ENCODE measurements at places on chromosomes 3 and 15.
A peak's percentile ranks its signal among the peaks of the same experiment; 100 is the strongest.

DNA sequence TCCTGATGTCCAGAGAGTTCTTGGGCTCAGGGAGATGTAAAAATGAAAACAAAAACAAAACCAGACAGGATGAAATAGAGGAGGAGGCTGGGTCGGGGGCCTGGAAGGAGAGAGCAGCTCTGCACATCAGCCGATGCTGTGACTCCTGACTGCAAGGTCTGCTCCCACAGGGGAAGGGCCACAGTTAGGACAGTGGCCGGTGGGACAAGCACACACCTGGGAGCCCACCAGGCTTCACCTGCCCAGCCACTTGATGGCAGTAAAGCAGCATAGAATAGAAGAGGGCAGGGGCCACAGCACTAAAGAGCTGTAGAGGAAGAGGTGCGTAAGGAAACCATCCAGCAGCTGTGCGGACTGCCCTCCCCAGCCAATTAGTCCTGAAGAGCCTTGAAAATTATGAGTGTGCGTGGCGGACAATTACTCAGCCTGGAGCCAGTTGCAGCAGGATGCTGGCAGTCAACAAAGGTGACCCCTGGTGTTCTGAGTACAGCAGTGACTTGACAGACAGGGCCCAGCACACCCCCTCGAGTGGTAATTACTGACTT lies 29.8 kb downstream of the ALS2CL start:
- DNase-seq = no peak

- no peak for DNase-seq
Measured at GRCh38 chr3:107432013-107432515, 54.8 kb downstream of the CCDC54 start.

- DNase-seq = peak; percentile 36
Measured at GRCh38 chr3:170467007-170467406, 48.3 kb downstream of the CLDN11 start.

GRCh38 chr15:100931143-100931890 lies 12.2 kb downstream of the LRRK1 start:
- DNase-seq = no peak

DNA sequence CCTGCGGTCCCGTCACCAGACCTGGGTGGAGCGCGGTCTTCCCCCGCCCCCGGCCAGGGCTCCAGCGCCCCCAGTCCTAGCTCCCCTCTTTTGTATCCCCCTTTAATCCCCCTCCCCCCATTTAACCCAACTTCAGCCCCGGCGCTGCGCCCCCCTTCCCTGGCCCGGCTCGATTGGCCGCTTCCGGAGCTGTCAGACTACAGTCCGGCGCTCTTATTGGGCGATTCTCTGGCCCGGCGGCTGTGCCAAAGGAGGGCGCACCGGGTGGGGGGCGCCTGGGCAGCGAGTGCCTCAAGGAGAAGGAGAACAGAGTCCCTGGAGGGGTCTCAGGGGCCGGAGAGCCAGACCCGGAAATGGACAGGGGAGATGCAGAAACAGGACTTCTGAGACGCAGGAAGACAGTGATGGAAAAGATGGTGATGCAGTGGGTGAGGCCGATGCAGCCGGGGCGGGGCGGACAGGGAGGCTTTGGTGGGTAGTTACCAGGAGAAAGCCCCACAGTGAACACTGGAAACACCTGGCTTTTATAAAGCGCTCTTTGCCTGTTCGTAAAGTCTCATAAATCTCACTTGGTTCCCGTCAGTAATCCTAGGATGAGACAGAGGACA lies 1.2 kb upstream of the ADCY5 start:
- DNase-seq = peak; percentile 42

DNA sequence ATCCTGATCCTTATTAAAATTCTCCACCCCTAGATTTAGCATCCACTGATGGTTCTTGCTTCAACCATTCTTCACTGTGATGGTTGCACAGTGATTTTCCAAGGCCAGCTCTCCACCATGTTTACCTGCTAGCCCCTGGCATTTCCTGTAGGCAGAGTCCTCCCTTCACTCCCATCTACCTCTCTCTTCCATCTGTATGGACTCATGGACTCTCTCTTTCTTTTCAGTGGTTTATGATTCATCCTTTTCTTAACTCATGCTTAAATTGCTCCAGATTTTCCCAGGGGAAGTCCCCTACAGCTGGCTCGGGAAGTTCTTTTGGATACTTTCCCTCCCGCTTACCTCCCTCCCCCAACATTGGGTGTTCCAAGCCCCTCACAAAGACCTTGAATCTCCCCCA lies 18.7 kb downstream of the TGM4 start:
- no peak for DNase-seq

DNA sequence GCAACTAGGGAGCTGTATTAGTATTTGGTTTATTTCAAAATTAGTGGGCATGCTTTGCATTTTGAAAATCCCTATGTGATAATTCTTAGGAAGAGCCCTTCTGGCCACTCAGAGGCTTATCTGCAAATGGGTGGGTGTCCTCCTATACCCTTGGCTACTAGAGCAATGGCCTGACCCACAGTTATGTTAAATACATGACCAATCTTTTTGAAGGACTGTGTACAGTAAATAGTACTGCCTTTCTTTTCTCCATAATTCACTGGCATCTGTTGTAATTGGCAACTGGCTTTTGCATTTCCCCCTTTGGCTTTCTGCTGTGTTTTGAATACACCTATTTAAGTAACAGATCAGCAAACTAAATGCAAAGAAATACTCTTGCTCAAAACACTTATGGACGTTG lies 175.4 kb downstream of the ANXA2 start:
- DNase-seq = no peak

DNA sequence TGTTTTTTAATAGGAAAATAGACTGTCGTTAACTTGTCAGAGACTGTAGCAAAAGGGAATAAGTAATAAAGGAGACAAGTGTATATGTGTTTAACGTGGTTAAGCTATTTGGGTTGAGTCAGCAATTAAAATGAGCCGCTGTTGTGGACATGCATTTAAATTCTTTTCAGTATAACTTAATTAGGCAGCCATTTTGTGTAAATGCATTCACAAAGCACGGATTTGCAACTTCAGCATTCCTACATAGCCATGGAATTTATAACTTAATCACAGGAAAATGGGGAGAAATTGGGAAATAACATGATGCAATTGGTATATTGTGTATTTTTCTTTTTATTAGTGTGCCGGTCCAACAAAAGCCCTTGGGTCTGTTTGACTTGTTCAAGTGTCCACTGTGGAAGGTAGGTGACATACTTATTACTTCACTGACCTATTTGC lies 27.9 kb downstream of the USP3 start:
- no peak for DNase-seq

DNA sequence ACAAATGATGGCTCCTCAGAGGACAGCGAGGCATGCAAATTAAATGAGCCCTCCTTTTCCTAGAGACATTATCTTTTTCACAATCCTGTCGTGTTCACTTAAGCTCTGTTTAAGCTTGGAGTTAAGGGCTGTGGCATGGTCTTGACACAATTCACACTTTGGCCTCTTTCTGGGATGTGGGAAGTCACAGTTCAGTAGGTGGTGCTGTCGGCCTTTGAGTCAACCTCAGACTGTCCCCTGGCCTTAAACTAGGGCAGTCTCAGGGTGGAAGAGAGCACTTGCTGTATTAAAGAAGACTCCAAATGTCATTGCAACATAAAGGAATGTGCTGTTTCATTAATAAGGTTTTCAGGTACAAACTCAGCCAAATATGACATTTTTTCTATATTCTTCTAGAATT lies 351.0 kb downstream of the MCTP2 start:
- DNase-seq = no peak

DNA sequence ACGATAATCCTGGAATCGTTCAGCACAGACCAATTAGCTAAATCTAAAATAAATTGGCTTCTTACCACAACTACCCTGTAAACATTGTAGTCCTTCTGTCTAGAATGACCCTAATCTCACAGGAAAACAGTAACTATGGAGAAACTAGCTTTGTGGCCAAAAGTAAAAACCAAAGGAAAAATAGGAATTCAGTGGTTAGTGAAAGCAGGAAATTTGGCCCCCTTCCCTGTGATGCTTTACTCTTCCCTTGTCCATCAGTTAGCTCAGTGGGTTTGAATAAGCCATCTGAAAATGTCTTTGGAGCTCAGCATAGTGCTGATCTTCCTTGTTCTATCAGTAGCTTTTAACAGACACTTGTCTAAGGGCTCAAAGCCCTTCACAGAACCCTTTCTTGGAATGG lies 1.6 kb downstream of the NMD3 start:
- no peak for DNase-seq

DNA sequence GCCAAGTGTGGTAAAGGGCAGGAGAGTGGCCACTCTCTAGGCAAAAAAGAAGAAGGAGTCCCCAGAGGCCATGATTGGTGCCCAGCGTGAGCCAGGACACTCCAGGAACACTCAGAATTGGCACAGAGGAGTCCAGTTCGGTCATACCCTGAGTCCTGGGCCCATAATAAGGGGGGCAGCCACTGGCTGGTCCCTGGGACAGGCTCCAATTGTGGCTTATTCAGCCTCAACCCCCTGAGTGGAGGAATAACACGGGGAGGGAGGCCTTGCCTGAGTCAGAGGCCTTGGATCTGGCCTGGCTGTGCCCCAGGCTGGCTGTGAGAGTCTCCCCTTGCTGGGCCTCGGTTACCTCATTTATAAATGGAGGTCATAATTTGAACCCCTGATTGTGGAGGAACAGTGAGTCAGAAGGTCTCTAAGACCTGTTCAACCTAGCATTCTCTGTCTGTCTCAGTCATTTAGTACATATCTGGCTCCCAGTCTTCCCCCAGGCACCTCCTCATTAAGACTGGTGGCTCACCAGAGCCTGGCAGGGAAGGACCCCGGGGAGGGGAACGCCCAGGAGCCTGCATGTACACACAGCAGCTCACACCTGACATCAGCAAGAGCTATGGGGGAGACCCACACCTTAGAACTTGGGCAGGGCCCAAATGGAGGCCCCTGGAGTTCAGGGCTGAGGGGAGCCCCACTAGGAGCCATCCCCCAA lies 95.9 kb upstream of the ATP2B2 start:
- DNase-seq = peak; percentile 57

DNA sequence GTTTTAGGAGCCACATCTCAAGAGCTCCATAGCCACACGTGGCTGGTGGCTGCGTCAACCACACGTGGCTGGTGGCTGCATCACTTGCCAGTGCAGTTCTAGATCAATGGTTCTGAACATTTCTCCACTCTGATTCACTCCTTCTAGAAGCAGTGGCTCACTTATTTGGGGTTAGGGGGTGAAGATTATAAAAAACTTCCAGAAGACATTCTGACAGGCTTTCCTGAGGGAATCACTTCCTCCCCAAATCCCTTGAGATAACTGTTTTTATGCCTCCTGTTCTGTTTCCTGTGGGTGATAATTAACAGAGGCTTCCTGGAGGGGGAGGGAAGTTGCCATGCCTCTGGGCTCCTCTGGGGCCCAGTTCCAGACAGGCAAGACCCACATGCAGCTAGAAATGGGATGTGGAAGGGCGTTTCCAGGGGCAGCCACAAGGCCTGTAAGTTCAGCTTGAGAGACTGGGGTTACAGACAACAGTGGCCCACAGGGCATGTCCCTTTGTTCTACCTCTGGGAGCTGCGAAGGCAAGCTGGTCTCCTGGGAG lies 23.6 kb downstream of the HEG1 start:
- no peak for DNase-seq

DNA sequence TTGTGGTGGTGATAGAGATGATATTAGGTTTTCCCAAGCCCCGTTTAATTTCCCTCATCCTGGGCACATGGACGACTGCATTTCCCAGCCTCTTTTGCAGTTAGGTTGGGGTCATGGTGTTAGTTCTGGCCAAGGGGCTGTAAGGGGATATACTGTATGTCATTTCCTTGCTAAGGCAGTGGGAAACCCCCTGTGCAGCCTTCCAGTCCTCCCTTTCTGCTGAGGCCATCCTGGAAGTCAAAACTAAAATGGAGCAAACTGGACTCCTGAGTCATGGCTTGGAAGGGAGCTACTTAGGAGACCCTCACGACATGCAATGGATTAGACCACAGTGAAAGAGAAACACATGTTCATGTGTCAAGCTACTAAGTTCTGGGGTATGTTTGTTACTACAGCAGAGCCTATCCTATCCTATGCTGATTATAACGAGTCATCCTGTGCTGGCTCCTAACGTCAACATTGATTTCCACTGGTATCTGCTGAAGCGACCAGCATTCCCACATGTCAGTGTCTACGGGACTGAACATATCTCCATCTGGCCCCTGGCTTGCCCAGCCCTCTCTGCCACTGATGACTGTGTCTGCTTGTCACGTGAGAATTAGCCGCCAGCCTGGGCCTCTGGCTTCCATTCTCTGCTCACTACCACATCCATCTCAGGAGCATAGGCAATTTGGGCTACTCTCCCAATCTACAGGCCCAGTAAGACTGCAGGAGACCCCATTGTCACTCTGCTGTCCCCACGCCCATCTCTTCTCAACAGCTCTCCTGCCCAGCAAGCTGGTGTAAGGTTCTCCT lies 85.6 kb upstream of the MEF2A start:
- no peak for DNase-seq

- DNase-seq = no peak
Measured at GRCh38 chr15:63374686-63375520, 6.7 kb downstream of the CA12 start.

DNA sequence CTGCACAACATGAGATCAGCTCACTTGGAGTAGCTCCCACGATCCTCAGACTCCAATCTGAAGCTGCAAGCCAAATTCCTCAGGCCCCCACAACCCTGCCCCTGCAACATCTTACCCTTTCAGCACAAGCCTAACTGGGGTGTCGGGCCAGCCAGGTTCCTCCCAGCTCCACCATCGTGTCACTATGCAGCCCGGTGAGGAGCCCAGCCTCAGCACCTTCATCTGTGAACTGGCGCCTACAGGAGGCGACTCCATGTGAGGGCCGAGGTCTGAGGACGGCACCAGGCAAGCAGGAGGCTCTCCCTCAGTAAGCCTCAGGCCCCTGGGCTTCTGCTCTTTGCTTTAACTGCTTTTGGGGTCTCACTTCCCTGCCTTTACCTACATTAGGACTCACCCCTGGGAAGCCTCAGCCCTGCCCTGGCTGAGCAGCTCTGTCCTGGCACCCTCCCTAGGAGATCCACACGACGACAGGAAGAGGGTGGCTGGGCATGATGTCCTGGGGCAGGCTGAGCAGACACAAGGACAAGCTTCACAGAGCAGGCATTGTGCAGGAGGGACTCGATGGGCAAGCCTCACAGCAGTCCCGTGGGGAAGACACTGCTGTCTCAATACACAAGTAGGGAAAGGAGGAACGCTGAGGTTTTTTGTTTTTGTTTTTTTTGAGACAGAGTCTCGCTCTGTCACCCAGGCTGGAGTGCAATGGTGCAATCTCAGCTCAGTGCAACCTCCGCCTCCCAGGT lies 104.6 kb downstream of the ADAMTS17 start:
- no peak for DNase-seq

DNA sequence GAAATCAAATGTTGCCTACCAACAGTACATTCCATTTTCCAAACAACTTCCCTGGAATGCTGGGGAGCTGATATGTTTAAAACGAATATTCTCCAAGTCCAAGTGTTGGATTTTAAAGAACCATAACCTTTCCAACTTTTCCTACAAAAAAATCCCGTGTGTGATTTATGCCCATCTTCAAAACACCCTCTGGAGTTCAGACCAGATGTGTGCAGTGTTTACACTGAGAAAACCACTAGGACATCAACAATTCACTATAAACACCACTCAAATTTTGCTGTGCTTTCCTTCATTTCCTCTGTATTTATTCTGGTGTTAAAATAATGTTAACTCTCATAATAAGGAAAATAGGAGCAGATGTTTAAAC lies 2.4 kb downstream of the VGLL4 start:
- no peak for DNase-seq
